ENCODE measurements at places on chromosomes 4 and X.

DNA sequence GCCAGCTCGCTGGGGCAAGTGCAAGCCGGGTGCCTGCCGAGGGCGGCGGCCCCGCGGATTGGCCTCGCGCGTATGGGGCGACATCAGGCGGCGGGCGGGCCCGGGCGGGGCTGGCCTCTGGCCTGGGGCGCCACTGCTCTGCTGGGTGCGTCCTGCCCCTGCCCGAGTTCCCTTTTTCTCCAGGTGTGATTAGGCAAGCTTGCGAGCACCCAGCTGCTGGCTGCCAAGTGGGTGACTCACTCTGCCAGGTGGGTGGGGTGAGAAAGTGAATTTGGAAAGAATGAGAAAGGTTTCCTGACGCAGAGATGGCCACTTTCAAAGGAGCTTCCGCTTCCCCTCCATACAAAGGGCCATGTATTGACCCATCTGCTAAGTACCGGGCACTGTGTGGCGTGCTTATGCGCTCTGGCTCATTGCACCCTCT is 32.5 kb downstream of the FGFBP1 start:
- no peak for DNase-seq

- DNase-seq = no peak
Observed at GRCh38 chr4:185589067-185589836, 53.9 kb upstream of the PDLIM3 start.

DNA sequence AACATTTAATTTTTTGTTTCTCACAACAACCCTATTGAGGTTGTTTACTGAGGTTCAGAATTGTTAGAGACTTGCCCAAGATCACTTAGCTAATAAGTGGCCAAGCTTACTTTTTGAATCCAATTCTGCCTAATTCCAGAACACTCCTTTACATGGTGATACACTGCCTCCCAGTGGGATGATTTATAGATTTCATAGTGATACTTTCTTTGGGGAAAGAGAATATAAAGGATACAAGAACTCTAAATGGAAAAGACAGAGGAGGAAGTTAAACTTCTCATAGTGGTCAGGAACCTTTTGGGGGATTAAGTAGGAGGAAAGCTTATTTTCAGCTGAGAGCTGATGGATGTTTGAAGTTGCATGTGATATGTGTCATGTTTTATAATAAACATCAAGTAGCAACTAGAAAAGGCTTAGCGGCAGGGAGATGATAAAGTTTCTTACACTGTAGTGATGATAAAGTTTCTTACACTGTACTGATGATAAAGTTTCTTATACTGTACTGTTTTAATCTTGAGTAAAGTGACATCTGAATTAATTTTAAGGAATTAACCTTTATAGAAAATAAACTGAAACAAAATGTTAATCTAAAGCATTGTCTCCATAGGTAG is 15.3 kb downstream of the STAG2 start:
- no peak for DNase-seq

DNA sequence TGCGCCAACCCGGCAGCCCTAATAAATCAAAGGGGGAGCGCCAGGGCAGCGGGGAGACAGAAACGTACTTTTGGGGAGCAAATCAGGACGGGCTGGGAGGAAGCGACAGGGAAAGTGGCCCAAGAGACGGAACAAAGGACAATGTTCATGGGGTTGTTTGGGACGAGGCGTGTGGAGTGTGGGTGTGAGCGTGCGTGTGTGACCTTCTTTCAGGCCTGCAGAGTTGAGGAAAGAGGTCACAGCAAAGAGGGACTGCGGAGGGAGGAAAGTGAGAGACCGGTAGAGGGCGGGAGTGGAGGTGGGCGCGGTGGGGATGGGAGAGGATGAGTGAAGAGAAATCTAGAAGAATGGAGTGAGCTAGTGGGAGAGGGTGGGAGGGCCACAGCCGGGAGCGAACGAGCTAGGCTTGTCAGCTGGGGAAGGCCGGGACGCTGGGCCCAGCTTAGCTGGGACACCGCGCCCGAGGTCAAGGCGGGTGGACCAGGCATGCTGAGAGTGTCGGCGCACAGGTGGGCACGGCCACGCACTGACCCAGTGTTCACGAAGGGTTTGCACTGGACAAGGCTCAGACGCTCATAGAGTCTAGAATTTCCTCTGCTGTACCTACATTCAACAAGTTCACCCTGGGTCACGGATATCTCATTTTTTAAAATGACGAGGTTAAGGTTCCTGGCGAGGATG is 14.7 kb upstream of the PITX2 start:
- DNase-seq = no peak

DNA sequence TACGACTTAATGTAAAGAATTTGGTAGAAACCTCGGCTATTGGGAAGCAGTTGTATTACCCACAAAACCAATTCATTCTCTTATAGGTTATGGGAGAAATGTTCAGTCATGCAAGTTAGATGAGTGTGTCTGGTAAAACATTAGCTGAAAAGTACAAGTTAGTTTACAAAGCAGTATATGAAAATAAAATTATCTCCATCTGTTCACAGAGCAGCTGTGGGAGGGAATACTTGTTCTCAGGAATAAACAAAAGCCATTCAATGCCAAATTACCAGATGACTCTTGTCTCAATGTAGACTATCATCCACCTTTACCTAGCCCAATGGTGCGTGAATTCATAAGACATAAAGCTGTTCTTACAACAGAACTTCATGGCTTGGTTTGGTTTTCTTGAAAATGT is 28.6 kb downstream of the STAP1 start:
- DNase-seq = no peak

DNA sequence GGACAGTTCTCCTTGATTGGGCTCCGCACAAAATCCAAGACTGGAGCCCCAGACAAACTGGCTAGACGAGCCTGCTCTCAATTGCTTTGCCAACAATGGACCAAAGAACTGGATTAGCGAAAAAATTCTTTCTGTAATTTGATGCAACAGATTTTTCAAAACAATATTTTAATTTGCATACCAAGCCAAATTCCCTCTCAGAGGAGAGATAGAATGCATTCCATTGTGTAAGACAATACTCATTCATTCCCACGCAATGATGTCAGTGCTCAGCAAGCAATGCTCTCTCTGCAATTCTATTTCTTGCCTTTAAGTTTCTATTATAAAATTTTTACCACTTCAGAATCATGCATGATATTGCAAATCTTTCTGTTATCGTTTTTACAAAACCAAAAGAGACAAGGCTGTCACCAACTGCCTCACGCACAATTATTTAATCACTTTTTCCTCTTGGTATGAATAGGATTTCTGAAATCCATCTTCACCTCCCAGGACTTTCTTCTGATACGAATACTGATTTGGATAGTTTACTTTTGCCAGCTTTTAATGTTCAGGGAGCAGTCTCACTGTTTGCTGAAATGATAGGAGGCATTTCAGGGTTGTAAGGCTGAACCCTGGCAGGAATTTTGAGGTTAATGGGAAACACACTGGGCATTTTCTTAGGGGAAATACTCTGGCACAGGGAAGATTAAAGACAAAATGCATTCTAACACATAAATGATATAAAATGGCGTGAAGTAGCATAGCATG is 46.1 kb upstream of the HCCS start:
- no peak for DNase-seq

GRCh38 chr4:123606946-123607542 is 210.4 kb downstream of the SPRY1 start:
- DNase-seq = no peak

- DNase-seq = no peak
Observed at GRCh38 chr4:19241895-19242294, 1009.8 kb upstream of the SLIT2 start.

Measured in activated effector memory CD4-positive, alpha-beta T cell treated with Interleukin-2 at 50 U/mL for 16 hours (primary cell).